Dermis microvascular lymphatic vessel endothelial cell (primary cell): ENCODE measurements at places on chromosomes 13 and 19.

GRCh38 chr19:5788422-5788821 is 2.5 kb downstream of the DUS3L start:
- no peak for DNase-seq

DNA sequence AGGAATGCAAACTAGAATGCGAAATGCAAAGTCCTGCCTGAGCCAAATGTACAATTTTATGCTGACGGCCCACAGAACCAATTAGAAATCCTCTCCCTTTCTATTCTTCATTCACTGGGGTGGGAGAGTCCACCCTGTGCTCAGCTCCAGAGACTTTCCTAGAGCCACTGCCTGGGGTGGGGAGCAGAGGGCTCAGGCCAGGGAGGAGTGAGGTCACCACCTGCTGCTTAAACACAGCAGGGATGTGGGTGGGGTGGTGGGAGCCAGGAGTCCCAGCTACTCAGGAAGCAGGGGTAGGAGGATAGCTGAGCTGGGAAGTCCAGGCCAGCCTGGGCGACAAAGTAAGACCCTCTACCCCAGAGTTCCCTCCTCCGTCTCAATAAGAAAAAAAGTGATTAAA is 26.9 kb upstream of the ZNF83 start:
- DNase-seq = no peak

- no peak for DNase-seq
Measured at GRCh38 chr13:44063467-44063866, 183.8 kb downstream of the LACC1 start.

DNA sequence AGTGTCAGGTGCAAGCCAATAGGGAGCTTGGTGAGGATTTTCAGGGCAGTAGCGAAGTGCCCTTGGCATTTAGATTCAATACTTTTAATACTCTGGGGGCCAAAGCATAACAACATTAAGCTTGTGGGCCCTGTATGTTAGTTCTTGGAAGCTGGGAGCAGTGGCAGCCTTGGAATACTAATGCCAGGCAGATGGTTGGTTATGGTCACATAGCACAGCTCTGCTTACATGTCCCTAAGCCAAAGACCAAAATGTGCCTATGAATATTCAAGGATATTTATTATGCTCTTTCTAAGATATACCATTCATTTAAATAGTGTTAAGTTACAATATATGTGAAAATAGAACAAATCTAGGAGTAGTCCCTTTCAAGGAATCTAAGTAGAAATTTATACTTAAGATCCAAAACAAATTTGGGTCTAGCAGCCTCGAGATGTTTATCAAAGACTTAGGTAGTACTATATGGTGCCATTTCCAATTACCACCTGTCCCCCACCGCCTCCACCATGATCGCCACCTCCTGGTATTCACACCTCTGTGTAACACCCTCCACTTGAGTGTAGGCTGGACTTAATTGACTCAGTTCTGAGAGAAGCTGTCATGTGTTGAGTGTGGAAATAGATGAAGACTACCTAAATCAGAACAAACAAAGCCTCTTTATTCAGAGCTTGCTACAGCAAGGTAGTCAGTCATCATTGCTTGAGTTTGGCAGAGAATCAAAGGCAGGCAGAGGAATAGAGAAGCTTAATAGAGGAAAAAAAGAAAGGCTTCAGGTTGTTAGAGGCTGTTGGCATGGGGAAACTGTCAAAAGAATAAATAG is 261.0 kb downstream of the GPC5 start:
- DNase-seq = no peak

DNA sequence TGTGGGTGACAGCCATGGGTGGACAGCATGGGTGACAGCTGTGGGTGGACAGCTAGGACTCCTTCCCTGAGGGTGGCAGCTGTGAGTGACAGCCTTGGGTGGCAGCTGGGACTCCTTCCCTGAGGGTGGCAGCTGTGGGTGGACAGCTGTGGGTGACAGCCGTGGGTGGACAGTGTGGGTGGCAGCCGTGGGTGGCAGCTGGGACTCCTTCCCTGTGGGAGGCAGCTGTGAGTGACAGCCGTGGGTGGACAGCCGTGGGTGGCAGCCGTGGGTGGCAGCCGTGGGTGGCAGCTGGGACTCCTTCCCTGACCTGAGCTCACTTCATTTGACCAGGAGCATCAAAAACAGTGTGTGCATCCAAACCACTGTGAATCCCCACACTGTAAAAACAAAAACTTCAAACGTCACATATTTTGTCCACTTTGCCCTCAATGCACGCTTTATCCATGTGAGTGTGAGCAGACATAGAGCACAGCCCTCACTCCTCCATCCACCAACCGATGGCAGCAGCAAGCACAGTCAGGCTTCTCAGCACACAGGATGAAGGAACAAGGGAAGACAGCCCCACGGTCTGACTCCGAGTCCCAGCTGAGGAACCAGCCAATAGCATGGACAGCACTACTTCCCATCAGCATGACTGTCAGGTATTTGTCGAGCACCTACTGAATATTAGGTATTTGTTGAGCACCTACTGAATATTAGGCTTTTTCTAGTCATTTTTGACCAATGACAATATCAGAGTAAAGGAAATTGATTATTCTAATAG is 1.6 kb upstream of the CFAP97D2 start:
- no peak for DNase-seq

- DNase-seq = no peak
Measured at GRCh38 chr13:39391761-39392160, 211.2 kb downstream of the LHFPL6 start.

- no peak for DNase-seq
Measured at GRCh38 chr19:45939792-45940514, 25.4 kb upstream of the NANOS2 start.

DNA sequence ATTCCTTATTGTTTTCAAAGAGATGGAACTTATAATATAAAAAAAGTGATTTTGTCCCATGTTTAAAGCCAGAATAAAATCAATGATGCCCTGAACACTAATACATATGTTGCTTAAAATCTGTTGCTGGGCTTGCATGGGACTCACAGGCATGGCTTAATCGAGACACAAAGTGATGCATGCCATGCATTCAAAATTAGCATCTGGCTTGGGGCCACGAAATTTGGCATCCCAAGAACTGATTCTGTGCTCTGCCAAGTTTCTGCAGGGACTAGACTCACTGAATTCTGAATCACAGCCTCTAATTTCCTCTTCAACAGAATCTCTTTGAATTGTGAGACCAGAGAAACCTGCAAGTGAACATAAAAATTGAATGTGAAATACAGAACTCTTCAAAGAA is 109.2 kb downstream of the PCDH17 start:
- DNase-seq = no peak

GRCh38 chr13:20446900-20447299 is 78.8 kb downstream of the CRYL1 start:
- no peak for DNase-seq

GRCh38 chr13:50732712-50733111 is 110.8 kb downstream of the DLEU7 start:
- no peak for DNase-seq

DNA sequence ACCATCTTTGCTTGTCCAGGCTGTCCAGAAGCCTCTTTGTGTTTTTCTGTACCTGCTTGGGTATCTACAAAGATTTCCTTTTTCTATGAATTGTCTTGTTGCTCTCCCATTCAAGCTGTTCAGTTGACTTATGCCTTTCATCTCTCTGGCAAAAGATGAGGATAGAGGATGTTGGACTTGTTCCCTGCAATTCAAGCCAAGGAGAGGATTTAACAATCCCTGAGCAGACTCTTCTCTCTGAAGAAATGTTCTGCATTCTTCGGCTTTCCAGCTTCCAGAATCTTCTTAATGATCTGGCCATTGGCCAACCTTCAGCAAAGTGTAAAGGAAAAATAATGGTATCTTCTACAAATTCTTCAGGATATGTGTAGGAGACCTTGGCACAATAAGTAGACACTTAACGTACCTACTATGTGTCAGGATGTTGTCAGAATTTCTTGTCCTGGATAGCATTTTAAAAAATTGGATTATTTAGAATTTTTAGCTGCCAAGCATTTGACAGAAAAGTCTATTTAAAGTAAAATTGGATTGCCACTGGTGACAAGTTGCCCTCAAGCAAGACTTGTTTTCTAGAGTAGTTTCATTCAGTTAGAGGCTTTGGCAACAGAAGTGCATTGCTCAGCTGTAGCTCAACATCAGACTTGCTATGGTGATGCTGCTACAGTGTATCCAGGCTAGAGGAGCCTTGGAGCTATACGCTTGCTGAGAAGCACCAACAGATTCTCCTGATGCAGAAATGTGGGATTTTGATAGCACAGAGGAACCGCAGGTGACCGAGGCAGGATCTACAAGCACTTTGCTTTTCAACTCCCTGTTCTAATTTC is 455.7 kb downstream of the SUCLA2 start:
- no peak for DNase-seq

DNA sequence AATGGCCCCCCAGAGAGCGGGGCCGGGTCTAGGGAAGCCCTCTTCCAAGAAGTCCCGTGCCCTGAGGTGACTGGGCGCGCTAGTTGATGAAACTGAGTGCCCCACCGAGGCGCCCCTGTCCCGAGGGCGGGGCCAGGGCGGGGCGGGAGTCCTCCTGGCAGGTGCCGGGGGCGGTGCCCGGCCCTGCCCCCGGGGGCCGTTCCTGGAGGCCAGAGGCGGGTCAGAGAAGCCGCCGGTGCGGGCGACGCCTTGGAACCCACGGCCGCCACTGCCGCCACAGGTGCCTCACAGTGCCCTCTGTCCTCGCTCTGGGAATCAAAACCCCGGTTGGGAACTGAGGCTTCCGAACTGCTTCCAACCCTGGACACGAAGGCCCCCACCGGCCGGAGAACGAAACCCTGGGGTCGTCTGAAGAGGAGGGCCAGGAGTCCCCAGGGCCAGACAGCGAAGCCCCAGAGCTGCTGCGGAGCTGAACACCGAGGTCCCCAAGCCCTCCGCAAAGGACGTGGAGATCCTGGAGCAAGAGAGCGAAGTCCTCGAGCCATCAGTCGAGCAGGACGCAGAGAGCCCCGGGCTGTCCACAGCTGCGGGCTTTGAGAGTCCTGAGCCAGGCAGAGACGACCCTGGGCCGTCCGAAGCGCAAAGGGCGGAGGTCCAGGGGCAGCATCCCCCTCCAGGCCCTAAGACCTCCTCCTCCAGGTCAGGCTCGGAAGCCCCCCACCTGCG is at the start of gene MISP3:
Gene MISP3, plus strand, starts transcription at position 252 of the 726 bp plus-strand sequence. CDS start 524 bp downstream, outside the sequence.
- DNase-seq = peak; percentile 42

DNA sequence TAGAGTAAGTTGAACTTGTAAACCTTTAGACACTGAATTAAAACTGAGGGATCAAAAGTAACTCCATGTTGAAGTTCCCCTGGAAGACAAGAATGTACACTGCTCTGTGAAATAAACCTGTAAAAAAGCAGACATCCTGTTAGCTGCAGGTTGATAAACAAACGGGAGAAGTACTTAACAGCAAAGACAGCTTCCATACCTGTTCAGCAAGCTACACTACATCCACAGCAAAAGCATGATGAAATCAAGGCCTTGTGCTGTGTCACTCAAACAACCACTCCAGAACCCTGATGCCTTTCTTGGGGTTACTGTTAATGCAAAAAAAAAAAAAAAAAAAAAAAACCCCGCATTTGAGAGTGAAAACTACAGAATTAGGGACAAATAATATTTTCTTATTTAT is 20.8 kb downstream of the ANKRD10 start:
- no peak for DNase-seq

DNA sequence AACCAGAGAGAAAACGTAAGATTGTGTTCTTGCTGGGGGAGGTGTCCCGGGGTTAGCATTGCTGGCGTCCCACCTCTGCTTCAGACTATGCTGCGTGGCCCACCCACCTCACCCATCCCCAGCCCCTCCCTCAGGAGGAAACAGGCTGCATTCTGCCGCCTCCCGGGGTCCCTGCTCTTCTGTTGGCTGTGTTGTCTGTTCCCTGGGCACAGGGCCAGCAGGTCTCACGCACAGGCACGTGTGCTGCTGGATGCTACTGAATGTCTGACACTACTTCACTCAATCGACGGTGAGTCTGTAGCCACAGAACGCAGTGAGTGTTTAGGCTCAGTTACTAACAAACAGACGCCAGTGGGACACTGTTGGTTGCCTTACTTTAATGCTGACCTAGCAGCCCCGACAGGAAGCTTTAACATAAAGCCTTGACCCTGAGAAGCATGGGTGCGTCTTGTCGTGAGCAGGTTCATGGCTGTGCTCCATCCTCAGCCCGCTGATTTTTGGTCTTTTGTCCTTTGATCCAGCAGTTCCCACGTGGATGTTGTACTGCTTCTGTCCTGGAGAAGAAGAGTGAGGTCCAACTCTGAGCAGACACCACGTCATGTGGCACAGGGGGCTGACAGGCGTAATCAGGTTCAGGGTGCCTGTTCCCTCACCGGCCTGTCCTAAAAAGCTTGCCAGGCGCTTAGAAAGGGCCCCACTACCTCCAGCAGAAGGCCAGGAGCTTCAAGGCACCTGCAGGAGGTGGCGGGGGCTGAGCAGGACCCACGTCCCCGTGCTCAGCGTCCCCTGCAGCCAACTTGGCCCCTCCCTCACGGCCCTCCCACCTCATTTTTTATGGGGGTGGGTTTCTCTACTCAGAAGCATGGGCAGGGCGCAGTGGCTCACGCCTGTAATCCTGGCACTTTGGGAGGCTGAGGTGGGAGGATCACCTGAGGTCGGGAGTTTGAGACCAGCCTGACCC is 26.0 kb downstream of the NAXD start:
- DNase-seq = peak; percentile 67

DNA sequence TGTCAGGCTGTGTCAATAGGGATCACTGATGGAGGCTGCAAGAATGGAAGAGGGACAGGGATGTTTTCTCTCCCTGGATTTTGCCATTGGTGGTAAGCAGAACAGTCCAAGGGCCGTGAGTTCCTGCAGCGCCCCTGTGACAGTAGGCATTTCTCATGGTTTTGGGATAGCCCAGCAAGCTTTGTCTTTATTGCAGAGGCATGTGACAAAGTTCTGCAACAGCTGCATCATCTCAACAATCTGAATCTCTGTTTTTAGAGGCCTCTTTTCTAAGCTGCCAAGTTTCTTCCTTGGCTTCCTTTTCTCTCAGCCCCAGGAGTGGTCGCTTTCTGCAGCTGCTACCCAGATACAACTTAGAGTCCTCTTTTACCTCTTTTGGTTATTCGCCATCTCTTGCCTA is 95.7 kb upstream of the TSHZ3 start:
- no peak for DNase-seq

- DNase-seq = no peak
Measured at GRCh38 chr13:58850161-58850560, 1218.6 kb downstream of the PCDH17 start.

GRCh38 chr13:110464556-110465333 is 96.8 kb downstream of the RAB20 start:
- no peak for DNase-seq
